Hematopoietic multipotent progenitor cell (in vitro differentiated cells): ENCODE measurements at places on chromosomes 7 and 10. TPM values are rescaled to one million over a fixed set of nuclear protein-coding genes. Genes with fewer than 3 reads are reported as not detected.

PGAM2 gene
- total RNA-seq = 0.81 TPM

CLCN1 gene
- total RNA-seq = 0.54 TPM

GRCh38 chr7:117123311-117123926 is 170.1 kb downstream of the ST7 start:
- no peak for DNase-seq

HOXA9 gene
- 105 TPM for total RNA-seq

- DNase-seq = no peak
Observed at GRCh38 chr10:129898706-129899268, 65.3 kb downstream of the EBF3 start.
